8988T (cell line): ENCODE measurements at places on chromosomes 4 and X.

- DNase-seq, result no peak
Observed at GRCh38 chr4:140427919-140428471, 547 bp upstream of the CLGN start.

- no peak for DNase-seq
Observed at GRCh38 chrX:28888416-28888815, 301.2 kb downstream of the IL1RAPL1 start.

DNA sequence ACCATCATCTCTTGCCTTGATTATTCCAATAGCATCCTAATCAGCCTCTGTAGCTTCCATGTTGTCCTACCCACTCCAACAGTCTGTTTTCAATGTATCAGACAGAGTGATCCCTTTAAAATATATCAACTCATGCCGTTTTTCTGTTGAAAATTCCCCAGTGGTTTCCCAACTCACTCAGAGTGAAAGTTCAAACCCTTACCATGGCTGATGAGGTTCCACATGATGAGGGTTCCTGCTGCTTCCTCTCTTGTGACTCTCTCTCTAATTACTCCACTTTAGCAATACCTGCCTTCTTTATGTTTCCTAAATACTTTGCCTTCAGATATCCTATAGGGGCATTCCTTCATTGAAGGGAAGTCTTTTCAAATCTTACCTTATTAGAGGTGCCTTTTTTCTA lies 334.7 kb downstream of the PPP1R2C start:
- DNase-seq, result no peak

DNA sequence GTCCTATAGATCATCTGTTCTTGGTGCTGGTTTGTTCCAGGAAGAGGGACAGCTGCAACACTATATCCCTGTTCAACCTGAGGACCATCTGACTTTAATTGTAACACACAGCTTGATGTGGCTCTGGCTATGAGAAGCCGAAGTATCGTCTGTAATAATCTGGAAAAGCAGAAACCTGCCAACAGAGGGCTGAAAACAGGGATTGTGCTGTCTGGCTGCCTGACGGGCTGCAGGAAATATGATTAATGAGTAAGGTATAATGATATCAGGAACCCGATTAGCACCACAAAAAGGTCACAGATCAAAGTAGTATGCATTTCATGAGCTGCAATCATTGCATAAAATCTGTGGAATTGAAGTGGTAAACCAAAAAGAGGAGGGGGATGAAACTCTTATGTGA lies 170.4 kb upstream of the MAB21L2 start:
- no peak for DNase-seq

DNA sequence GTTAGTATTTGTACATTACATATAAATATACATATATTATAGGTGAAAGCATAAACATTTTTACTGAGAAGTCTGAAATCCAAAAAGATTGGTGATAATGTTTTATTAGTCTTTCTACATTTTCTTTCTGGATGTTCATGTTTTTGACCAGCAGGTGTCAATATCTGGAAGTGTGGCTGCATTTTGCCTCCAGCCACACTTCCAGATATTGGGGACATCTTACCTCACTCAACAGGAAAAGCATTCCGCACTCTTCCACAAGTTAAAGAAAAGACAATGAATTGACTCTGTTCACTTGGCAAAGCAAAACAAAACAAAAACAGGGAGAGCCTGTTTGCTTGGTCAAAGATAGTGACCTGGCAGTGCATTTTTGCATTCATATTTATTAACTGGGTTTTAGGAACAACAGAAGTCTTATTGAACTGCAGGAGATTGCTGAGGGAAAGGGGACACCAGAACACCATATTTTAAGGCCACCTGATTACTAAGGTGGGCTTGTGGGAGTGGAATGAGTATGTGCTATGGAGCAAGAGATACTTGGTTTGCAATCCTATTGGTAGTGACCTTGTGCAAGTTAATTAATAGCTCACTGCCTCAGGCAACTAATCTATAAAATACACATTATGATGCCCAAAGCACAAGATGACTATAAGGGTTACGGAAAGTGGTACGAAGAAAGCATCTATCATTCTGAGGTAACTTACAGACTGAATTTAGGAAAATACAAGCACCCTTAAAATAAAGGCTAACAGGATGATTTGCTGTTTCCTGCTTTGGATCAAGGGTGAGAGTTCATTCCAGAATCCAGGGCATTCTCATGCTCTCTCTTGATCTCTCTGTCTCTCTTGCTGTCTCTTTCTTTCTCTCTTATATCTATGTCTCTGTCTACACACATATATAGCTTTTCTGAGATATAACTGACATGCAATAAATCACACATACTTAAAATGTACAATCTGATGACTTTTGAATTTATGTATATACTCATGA lies 389.9 kb upstream of the EMCN start:
- no peak for DNase-seq

DNA sequence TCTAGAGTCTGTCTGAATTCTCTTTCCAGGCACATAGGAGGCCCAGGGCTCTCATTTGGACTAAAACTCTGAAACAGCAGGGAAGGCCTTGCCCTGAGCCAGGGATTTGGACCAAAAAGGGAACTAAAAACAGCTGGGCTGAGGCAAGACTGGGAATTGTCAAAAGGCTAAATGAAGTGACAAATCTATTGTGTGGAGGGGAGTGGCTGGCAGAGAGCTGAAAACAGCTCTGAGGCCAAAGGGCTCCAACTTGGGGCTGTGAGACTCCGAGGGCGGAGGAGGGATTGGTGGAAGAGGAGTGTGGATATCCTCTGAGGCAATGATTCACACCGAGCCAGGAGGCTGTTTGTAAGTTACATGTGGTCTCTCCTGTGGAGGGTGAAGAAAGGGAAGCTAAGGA lies 63.2 kb downstream of the PHEX start:
- DNase-seq, result no peak

DNA sequence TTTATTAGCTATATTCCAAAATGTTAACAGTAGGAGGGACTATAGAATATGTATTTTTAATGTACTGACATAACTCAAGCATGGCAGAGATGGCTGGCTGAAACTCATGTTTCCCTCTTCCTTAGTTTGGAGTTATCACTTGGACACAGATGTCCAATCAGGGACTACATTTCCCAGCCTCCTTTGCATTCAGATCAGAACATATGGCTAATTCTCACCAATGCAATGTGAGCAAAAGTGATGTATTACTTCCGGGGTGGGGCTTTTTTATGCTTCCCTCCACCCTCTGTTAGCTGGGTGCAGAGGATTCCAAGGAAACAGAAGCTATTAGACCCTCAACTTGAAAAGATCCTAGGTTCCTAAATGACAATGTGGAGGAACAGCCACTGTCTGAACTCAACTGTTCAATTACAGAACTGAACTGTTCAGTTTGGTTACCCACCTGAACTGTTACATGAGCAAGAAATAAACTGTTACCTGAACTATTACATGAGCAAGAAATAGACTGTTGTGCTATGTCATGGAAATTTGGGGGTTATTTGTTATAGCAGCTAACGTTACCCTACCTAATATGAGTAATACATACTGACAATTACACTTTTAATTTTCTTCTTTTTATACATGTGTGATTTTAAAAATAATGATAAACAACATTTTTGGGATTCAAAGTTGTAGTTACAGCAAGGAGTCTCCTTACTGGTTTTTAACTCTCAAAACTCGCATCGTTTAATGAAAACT lies 29.6 kb upstream of the ERVMER34-1 start:
- DNase-seq, result no peak

- no peak for DNase-seq
Observed at GRCh38 chr4:44996276-44996845, 270.0 kb upstream of the GNPDA2 start.

DNA sequence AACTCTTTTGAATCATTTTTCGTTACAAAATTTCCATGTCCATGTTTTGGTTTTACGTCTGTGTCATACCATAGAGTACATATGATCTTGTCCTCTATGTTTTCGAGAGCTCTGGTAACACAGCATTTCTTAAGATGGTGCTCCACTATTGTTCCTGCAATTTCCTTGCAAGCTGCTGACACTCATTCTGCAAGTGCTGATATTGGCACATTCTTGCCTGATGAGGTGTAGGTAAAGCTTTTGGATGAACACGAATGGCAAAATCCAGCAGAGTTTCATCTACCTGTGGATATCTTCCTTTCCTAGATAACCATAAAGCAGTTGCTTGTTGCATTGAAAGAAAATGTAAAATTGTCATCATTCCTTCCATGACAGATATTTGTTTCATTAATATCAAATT lies 41.3 kb downstream of the MAGEB17 start:
- no peak for DNase-seq

- no peak for DNase-seq
Observed at GRCh38 chr4:187251896-187252295, 528.2 kb upstream of the FAT1 start.

DNA sequence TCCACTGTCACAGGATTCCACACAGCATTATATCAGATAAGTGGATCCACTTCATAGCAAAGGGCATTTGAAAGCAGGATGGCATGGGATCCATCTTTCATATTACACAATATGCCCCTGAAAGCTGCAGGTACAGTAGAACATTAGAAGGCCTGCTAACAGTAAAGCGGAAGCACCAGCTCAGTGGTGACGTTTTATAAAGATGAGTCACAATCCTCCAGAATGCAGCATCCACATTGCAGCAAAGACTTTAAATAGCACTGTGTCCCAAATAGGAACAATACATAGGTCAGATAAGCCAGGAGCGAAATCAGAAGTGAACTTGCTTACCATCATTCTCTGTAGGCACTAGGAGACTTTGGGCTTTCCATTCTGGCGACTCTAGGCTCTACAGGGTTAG lies 609.5 kb upstream of the FAT1 start:
- no peak for DNase-seq

- no peak for DNase-seq
Observed at GRCh38 chr4:7805533-7806337, 133.9 kb downstream of the AFAP1 start.

GRCh38 chr4:175106301-175106700 lies 188.1 kb downstream of the ADAM29 start:
- no peak for DNase-seq

DNA sequence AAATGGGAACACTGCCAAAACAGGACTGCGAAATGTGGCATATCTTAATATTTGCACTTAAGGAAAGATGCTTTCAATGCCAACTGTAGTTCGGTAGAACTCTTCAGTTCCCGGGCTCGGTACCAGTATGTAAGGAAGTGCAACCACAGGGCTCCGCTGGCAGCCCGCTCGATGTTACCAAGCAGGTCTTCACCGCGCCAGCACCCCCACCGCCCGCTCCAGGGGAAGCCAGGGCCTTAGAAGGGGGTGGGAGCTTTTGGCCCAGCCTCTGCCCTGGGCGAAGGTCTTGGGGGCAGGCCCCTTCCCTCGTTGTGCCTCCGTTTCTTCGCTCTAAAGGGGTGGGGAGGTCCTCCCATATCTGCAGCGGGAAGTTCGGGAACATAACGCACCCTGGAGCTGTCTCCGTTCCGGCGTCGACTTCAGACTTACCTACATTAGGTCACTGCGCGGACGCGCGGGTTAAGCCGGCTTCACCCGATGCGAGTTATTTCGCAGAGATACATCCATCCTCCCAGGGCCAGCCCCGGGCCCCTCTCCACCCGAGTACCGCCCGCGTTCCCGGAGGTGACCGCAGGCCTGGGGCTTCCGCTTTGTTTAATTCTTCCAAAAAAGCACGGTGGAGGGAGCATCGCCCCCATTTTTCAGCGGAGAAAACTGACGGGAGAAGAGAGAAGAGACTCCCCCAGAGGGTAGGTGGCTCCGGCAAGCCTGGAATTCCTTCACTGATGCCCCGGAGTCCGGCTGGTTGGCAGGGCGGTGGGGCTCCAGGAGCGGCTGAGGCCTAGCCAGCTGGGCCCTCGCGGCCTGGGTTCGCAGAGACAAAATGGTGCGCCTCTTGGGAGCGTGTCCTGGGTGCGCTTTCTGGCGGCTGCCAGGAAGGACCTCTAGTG lies 1.0 kb upstream of the HMX1 start:
- DNase-seq, result no peak

- DNase-seq, result no peak
Observed at GRCh38 chrX:41003506-41004270, 81.6 kb upstream of the USP9X start.

GRCh38 chr4:159366966-159367780 lies 264.3 kb downstream of the RAPGEF2 start:
- DNase-seq, result no peak

- no peak for DNase-seq
Observed at GRCh38 chr4:44651425-44651824, at the start of gene YIPF7. Gene YIPF7 (minus strand): TSS chr4:44651625. CDS start chr4:44650100, 1,525 bp downstream.

DNA sequence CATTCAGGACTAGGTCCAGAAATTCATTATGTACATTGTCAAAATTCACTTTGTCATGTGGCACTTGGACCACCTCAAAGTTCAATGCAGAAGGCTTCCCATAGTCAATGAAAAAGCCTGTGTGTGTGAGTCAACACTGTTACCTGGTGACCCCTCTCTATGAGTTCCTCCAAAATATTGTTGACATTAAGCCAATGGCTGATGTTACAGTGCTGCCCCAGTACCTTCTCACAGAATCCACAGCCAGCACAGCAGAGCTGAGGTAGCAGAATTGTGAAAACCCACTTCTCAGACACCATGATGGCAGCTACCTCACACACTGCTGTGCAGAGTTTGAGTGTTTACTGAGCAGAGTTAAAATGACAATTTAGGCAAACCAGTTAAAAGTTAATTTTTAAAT lies 22.4 kb upstream of the UGT2B4 start:
- no peak for DNase-seq

DNA sequence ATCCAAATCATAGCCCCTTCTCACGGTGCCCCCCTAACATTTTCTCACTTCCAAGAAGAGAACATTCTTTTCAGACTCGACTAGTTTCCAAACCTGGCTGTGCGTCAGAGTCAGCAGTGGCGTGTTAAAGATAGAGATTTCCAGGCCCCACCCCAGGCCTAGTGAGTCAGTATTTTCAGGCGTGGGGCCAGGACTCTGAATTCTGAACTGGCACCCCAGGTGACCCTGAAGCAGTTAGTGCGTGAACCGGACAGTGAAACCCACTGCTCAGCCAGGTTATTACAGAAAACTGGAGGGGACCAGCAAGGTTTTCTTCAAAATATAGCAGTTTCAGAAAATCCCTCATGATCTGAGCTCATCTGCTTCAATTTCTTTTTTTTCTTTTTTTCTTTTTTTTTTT lies 35.0 kb upstream of the BCOR start:
- DNase-seq, result peak; percentile 25

GRCh38 chr4:53476232-53477037 lies 99.0 kb downstream of the FIP1L1 start:
- DNase-seq, result no peak

- DNase-seq, result no peak
Observed at GRCh38 chrX:121103381-121103780, 56.0 kb downstream of the GLUD2 start.

DNA sequence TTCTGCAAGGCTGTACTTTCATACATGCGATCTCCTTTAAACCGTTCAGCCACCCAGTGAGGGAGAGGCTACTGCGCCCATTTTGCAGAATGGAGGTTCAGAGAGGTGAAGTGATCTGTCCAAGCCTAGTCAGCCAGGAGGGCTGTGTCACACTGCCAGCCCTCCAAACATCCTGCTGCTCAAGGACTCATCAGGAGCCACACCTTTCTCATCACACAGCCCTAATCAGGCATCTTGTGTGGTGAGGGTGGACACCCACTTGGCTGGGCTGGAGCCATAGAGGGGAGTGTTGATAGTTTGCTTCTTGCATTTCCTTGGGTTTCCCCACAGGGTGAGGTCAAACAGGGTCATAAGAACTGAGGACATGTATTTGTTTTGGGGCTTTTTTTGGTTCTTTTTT lies 5.4 kb upstream of the CXCR3 start:
- no peak for DNase-seq

- no peak for DNase-seq
Observed at GRCh38 chrX:43718546-43718945, 62.4 kb downstream of the MAOA start.
